ENCODE measurements at places on chromosomes 2 and 18. TPM values are rescaled to one million over a fixed set of nuclear protein-coding genes. Genes with fewer than 3 reads are reported as not detected.

The CDH19 gene
- 21.2 TPM for total RNA-seq

The RNMT gene
- 16.1 TPM for total RNA-seq

The EFEMP1 gene
- 68.8 TPM for total RNA-seq

GRCh38 chr18:11807233-11807632 lies 44.0 kb upstream of the CHMP1B start:
- no peak for DNase-seq
- no peaks in the 10 kb centered on the region for H3K36me3 ChIP-seq
- H3K27me3 ChIP-seq, result no peaks in the 10 kb centered on the region
- no peak overlapping the region for H3K27ac ChIP-seq
- no peak overlapping the region for H3K4me3 ChIP-seq

- no peaks in the 10 kb centered on the region for H3K36me3 ChIP-seq
- peak overlapping the region; percentile 46 for H3K4me3 ChIP-seq
- H3K4me1 ChIP-seq, result peaks cover 11% of the 10 kb centered on the region
- H3K27ac ChIP-seq, result no peak overlapping the region
- no peak for DNase-seq
- peaks cover 28% of the 10 kb centered on the region for H3K27me3 ChIP-seq
Observed at GRCh38 chr2:197786010-197786877, 1.1 kb upstream of the BOLL start.

GRCh38 chr2:202933958-202934357 lies 21.9 kb downstream of the CARF start:
- H3K36me3 ChIP-seq, result no peaks in the 10 kb centered on the region
- H3K4me3 ChIP-seq, result no peak overlapping the region
- H3K27ac ChIP-seq, result no peak overlapping the region
- no peaks in the 10 kb centered on the region for H3K4me1 ChIP-seq
- no peak for DNase-seq

DNA sequence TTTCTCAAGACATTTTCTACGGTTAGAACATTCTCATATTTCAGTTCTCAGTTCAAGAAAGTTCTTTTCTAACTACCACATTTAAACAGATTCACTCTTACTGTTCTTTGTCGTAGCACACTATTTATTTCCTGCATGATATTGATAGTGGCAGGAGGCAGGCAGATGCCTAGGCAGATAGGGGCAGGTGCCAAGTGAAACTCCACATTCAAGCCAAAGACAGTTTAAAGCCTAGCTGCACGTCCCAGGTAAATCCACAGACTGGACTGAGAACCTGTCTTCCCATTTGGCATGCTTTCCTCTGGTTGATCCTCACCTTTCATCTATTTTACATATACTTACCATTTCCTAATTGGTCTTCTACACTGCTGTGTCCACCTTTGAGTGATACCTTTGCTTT lies 359.3 kb downstream of the TMX3 start:
- no peak overlapping the region for H3K27ac ChIP-seq
- no peaks in the 10 kb centered on the region for H3K36me3 ChIP-seq
- no peaks in the 10 kb centered on the region for H3K4me1 ChIP-seq
- no peak for DNase-seq
- H3K4me3 ChIP-seq, result no peak overlapping the region
- H3K27me3 ChIP-seq, result no peaks in the 10 kb centered on the region

- H3K4me1 ChIP-seq, result peaks cover 7% of the 10 kb centered on the region
- peak overlapping the region; percentile 73 for H3K27ac ChIP-seq
- DNase-seq, result peak; percentile 90
- no peaks in the 10 kb centered on the region for H3K27me3 ChIP-seq
- H3K4me3 ChIP-seq, result no peak overlapping the region
Observed at GRCh38 chr2:238449909-238450417, 23.2 kb downstream of the ASB1 start.

DNA sequence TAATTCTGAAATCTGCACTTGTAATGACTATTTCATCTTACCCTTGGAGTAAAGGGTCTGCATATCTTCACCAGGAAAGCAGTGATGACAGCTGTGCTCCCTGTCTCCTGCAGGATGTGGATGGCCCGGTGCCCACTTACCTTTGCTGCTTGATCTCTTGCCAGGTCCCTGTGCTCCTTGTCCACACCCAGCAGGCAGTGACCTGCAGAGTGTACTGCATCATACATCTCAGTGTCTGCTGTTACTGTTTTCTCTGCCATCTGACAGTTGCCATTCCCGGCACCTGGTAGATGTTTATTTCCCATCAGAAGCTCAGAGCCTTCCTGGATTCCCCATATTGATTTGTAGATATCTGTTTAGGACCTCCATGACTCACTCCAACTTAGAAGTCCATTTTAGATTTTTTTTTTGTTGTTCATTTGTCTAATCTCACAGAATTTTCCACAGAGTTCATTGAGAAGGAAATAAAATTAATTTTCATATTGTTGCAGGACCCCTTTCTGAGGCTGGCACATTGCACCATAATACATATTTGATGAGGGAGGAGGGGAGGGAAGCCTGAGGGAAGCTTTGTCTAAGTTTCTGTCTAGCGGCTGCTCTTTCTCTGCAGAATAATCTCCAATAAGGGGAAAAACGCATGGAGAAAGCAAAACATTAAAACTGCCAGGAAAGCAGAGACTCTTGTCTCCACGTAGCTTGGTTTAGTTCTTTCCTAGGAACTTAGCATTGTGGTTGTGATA lies 697.5 kb upstream of the RAB6C start:
- H3K4me3 ChIP-seq, result no peak overlapping the region
- no peak overlapping the region for H3K27ac ChIP-seq
- no peaks in the 10 kb centered on the region for H3K4me1 ChIP-seq
